WTC11 (cell line): ENCODE measurements at places on chromosomes 11 and 22.

DNA sequence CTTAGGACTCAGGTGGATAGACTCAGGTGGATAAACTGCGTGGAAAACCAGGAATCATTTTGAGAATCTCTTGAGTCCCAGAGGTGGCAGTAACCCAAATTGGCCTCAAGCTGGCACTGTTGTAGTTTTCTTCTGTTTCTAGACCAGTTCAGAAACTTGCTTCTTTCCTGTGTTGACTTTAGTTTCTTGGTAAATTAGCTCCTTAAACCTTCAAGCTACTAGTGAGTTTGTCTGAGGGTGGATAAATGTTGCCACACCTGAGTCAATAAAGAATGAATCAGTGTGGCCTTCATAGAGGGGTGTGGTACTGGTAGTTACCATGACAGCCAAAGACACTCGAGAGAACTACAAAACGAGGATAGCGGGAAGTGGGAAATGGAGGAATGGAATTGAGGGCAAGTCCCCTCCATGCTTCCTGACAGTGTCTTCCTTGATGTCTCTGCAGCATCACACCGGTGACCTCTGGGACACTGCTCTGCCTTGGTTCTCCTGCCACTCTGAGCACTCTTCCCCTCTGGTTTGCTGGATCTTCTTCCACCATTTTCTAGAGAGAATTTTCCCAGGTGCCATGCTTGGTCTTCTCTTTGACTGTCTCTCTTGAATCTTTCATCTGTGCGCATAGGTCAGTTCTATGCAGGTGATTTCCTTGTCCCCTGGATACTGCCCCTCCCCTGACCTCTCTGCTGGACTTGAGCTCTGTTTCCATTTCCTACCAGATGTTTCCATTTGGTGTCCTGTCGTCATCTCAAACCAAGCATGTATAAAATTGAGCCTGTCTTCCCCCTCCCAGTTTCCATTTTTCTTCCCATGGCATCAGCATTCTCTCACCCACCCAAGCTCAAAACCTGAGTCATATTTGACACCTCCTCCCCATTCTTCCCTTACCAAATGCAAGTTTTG, 7.2 kb downstream of the POLD4 start:
- DNase-seq, result no peak

DNA sequence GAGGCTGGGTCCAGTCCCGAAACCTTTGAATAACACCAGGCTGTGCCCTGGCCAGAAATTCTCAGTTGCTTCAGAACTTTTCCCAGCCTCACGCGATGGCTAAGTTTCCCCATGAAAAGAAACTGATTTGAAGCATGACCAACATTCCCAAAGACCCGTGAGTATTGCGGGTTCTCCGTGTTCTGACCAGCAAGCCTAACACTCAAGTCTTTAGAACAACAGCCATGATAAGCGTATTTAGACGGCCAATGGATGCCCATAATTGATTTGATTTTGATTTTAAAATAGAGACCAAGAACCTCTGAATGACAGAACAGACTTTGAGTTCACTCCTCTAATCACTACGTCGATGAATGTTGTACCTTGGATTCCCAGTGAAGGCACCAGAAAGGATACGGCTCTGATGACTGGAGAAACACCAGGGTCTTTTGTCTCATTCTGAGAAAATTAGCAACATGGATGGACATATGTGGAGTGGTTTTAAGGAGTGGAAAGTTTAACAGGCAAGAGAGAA, 43.9 kb downstream of the ZNF280B start:
- no peak for DNase-seq

DNA sequence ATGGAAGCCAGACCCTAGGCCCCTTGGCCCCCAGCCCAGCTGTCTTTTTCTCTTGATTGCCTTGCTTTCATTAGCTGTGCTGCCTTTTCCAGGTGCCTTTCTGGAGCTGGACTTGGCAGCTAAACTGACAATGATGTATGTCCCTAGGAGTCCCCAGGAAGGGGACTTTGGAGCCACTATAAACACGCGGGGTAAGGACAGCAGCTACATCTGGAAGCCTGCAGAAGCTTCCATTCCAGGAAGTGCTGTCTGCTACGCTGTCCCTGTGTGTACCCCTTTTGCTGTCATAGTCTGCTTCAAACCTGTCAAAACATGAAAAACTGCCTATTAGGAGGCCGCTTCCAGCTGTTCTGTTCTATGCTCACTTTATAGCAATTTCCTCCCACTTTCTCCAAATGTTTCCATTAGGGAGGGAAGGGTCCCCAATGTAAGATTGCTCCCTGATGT, 153.3 kb upstream of the RAG2 start:
- no peak for DNase-seq

GRCh38 chr11:80990885-80991284, 1550.1 kb upstream of the TENM4 start:
- no peak for DNase-seq

GRCh38 chr11:119935349-119935925, 202.5 kb downstream of the TRIM29 start:
- DNase-seq, result no peak

DNA sequence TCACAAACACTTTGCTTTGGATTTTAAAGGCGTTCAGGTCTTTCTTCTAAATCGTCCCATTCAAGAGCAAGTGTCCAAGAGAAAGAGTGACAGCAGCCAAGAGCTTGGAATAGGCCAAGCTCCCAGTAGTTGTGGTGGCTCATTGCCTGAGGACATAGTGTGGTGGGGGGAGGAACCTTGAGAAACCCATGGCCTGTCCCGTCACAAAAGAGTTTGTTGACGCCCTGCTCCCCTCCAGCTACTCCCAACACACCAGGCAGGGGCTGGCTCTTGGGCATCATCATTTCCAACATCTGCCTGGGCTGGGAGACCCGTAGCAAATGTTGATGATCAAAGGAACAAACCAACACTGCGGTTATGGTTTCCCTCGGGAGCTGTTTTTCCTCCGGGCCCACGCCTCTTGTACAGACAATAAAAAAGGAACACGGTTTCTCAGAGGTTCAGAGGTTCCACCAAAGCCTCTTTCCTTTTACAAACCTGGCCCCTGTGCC, 20.8 kb downstream of the FADS3 start:
- no peak for DNase-seq

GRCh38 chr11:62151737-62152102, 27.9 kb downstream of the INCENP start:
- no peak for DNase-seq

DNA sequence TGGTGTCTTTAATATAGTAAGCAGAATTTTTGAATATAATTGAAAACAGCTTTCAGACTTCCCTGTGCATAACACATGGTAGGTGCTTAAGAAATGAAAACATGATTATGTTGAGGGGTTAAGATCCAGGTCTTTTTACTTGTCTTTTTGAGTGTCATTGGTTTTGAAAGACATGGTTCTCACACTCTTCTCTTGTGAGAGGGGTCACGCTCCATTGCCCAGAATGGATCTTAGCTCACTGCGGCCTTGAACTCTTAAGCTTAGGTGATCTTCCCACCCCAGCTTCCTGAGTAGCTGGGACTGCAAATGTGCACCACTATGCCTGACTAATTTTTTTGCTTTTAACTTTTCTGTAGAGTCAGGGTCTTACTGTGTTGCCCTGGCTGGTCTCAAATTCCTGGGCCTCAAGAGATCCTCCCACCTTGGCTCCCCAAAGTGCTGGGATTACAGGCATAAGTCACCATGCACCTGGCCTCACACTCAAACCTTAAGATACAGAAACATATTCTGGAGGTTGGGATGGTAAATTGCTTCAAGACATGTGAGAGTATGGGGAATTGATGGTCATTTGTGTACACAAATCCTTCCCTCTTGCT, 1.4 kb downstream of the SPCS2 start:
- DNase-seq, result no peak
